ENCODE measurements at places on chromosomes 13 and 19. TPM values are rescaled to one million over a fixed set of nuclear protein-coding genes. Genes with fewer than 3 reads are reported as not detected.

Gene ZNF584
- 23.4 TPM for total RNA-seq

Gene SMAD9
- total RNA-seq: 31.0 TPM

Gene CEACAM4
- total RNA-seq: 0.26 TPM

Gene NEK5
- 2.4 TPM for total RNA-seq

Gene ZNF616
- total RNA-seq: 13.4 TPM

Gene GNG7
- 3.3 TPM for total RNA-seq

Gene FPR3
- not detected for total RNA-seq

Gene CEACAM16
- not detected for total RNA-seq

Gene METTL21C
- total RNA-seq: not detected

Gene CGB5
- total RNA-seq: not detected

Gene ZNF571
- total RNA-seq: 7.2 TPM

Gene KIR2DL1
- total RNA-seq: not detected

Gene RCBTB1
- 4.4 TPM for total RNA-seq

Gene SIGLEC8
- total RNA-seq: 0.34 TPM

Gene ZNF234
- total RNA-seq: 24.4 TPM

Gene KLK7
- total RNA-seq: not detected

Gene NRTN
- not detected for total RNA-seq

Gene PABPC3
- total RNA-seq: 0.15 TPM

Gene TM9SF2
- total RNA-seq: 70.9 TPM

Gene SNRNP70
- 316 TPM for total RNA-seq

Gene TGFBR3L
- not detected for total RNA-seq

Gene APOC1
- not detected for total RNA-seq

Gene OR7A10
- total RNA-seq: not detected

Gene NTF4
- 0.64 TPM for total RNA-seq

Gene SIAH3
- total RNA-seq: 0.18 TPM

Gene ATCAY
- not detected for total RNA-seq

Gene ASF1B
- not detected for total RNA-seq

Gene CAPN12
- total RNA-seq: not detected

Gene IQCN
- total RNA-seq: 2.1 TPM

Gene CYP2A7
- total RNA-seq: not detected

Gene ZNF578
- 17.1 TPM for total RNA-seq

Gene NXNL1
- total RNA-seq: not detected

Gene KLF2
- 130 TPM for total RNA-seq

Gene MBD3L2
- total RNA-seq: not detected

Gene KLHL1
- not detected for total RNA-seq

Gene NCR1
- total RNA-seq: not detected

Gene C1QTNF9
- not detected for total RNA-seq
